ENCODE measurements at places on chromosomes 2 and 18.
A peak's percentile ranks its signal among the peaks of the same experiment; 100 is the strongest.

- no peak for DNase-seq
Observed at GRCh38 chr18:49572611-49573345, 10.9 kb downstream of the LIPG start.

DNA sequence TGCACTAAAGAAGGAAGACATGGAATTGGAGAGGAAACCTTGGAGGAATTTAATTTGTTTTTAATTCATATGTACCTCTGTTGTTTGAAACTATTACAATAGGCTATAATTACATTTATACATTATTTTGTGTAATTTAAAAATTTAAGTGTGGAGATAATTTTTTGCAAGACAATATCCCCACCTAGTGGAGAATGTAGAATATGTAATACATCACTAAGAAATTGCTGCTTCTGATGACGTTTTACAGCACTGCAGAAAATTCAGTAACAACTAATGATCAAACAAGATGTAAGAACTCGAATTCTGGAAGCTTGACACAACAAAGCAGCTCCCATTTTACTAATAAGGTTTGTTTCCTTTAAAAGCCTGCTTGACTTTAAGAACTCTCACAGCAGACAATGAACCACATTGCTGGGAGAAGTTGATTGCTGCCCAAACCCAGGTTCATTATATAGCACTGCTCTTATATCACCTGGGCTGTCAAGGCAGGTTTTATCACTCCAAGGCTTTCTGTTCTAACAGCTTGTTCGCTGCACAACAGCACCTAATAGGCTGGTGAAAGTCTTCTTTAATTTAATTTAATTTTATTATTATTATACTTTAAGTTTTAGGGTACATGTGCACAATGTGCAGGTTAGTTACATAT is 53.4 kb downstream of the THADA start:
- DNase-seq = peak; percentile 67

GRCh38 chr2:160493227-160494028 is at the start of gene RBMS1:
TSS of gene RBMS1 (minus strand) at chr2:160493807. CDS start at chr2:160493363, 444 bp downstream.
- DNase-seq = peak; percentile 52

DNA sequence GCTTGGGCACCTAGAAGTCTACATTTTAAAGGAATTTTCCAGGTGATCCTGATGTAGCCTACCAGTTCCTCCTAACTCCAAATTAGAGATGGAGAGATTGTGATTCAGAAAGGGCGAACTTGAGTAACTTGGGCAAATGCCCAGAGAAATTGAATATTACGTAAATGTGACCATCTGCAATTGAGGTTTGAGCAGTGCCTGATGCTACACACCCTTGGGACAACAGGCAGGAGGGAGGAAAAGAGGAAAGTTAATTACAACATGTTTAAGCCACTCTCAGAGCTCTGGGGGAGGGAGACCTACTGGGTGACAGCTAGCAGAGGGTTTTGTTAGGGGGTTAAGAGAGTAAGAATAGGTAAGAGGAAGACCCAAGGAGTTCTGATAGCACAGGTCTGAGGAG is 208.9 kb downstream of the LPIN1 start:
- no peak for DNase-seq

DNA sequence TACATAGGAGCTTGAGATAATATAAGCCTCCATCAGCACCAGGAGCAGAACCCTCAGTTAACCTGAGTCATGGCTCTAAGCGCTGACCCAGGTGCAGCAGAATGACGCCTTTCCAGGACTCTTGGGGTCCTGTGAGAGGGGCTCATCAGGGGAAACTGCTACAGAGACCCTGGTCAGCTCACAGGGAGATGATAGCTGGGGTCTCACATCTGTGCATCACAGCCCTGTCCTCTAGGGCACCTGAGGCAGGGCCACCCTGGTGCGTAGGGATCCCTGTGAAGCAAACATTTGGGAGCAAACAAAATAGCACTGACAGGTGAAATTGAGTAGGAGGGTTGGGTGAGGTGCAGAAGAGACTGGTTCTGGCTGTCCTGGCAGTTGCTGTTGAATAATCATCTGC is 219.2 kb downstream of the SH3RF3 start:
- DNase-seq = no peak

DNA sequence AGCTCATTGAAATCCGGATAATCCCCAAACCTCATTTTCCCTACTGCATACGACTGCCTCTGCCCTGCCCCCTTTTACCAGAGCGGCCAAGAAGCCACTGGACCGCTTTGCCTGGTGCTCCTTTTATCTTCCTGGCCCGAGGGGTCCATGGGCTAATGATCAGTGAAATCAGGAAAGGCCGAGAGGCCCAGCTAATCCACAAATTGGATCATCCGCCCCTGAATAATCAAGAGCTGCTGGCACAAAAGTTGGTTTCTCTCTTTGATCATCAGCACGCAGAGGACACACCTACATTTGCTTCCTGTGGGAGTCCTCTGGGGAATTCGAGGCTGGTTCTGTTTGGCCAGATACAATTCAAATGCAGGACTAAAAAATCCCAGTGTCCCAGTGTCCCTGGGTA is 144.5 kb downstream of the INSIG2 start:
- DNase-seq = no peak

DNA sequence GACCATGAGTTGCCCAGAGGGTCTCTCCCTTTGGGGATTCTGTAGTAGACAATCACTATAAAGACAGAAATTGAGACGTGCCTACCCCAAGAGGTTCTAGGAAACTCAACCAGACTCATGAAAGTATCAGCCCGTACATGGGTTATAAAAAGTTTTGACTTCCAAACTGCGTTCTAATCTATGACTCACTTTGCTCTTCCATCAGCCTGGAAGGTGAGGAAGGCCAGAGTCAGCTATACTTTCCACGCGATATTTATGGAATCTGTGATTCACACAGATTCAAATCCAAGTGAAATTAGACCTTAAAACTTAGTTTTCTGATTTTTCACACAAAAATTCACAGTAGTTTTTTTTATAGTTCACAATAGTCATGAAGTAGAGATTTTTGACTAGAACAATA is 7.7 kb upstream of the LYPD1 start:
- no peak for DNase-seq

GRCh38 chr2:71734620-71735019 is 281.3 kb downstream of the DYSF start:
- no peak for DNase-seq

- DNase-seq = no peak
Observed at GRCh38 chr2:171553858-171554257, 31.6 kb downstream of the CYBRD1 start.

GRCh38 chr2:240362826-240363745 is 72.4 kb upstream of the GPC1 start:
- DNase-seq = no peak

GRCh38 chr2:119630121-119630520 is 48.9 kb upstream of the TMEM177 start:
- no peak for DNase-seq

DNA sequence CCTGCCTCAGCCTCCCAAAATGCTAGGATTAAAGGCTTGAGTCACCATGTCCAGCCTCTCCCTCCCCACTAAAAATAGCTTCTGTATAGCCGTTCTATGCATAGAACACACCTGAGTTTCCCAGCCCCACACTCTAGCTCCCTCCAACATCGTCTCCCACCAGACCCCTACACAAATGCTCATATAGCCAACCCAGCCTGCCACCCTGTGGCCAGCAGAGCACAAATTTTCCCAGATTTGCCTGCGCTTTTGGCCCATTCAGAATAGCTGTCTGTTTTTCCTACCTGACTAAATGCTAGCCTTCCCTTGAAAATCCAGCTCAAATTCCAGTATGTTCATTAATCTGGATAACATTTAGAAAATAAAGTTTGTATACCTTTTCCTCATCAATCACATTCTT is 22.8 kb downstream of the TRABD2A start:
- DNase-seq = no peak

DNA sequence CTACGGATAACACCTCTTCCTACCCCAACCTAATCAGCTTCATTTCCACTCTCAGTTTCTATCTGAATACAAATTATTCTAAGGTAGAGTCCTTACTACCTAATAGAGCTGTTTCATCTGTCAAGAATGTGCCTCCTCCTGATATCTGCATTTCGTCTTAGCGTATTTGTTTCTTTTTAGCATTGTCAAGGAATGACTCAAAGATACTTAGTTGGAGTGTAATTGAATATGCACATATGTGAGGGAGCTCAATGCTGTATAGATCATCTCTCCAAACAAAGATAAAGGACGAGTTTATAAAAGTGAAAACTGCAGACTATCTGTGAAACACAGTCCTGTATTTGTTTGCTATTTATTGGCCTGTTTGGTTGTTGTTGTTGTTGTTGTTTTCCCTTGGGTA is 2059.4 kb upstream of the CELF4 start:
- no peak for DNase-seq

GRCh38 chr18:75592527-75592926 is 165.0 kb upstream of the SMIM21 start:
- no peak for DNase-seq

DNA sequence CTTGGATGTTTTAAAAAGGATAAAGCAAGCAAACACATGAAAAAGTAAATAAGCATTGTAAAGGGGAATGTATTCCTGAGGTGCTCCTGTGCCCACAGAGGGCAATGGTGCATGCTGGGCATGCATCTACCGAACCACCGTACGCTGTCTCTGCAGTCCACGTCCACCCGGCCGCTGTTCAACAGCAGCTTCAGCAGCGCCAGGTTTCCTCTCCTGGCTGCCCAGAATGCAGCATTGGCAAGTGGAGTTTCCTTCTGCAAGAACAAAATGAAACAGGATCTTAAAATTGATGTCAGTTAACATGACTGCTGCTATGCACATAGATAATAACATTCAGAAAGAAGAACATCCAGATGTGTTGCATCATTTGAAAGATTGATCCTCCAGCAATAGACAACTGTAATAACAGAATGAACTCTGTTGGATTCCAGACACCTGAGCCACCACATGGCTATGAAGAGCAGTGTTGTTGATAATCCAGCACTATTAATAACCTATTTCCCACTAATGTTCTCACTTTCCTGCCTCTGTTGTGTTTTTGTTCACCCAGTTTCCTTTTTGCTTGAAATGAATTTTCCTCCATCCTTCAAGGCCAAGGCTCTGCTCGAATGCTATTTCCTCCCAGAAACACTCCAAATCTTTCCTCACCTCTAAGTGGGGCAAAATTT is 13.6 kb downstream of the ANKRD29 start:
- no peak for DNase-seq

DNA sequence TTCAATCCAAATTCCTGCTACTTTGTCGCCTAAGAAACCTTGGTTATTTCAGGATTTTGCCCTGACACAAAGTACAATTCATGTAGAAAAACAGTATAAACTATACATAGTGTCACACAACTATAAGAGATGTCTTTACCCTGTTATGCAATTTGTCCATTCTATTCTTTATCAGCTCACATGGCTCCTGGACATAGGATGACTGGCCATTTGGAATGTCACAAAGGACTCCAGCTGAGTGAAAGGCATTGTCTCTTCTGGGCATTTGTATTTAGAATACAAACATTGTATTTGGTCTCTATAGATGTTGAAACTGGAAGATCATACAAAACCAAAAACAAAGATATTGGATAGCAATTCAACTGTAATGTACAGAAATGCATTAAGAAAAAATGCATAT is 944.6 kb upstream of the LRRTM1 start:
- DNase-seq = no peak

DNA sequence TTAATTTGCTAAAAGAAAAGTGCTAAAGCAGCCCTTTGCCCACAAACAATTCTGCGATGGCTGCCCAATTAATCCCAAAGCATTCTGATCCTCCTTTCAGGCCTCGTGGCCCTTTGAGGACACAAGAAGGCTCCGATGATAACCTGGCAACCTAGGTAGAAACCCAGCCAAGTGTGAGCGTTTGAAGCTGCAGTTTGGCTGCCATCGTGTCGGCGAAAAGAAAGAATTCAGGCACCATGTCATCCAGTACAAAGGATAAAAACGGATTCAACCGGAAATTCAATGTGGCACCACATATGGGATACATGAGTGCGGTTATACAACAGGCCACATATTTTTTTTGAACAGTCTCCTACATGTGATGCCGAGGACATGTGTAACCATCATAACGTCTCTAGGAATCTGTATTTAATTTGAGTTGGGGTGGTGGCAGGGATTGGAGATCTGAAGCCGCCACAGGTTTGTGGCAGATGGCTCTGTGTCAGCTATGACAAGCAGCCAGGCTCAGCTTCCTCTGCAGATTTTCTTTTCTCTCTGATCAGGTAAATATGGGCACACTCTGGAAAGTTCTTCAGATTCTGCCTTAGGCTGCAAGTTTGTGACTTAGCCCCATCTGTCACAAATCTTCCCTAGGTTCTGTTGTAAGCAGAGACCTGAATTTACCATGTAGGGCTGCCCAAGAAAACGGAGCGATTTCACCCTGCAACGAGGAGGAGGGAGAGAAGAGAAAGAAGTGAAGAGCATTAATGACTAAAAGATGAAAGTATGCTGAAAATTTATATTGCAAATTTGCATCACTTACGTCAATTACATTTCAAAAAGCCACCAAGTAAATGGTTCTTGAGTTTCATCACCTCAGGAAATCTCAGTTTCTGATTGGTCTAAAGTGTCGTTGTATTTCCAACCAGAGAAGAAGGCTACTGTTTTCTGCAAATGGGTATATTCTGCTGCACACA is 573.2 kb downstream of the ZEB2 start:
- DNase-seq = no peak

GRCh38 chr2:236915726-236916125 is 170.0 kb upstream of the COPS8 start:
- no peak for DNase-seq
